Mononuclear cell (primary cell): ENCODE measurements at places on chromosomes 3 and 15. TPM values are rescaled to one million over a fixed set of nuclear protein-coding genes. Genes with fewer than 3 reads are reported as not detected.

The GOLGA6D gene
- total RNA-seq, result not detected

The PAQR5 gene
- total RNA-seq, result under 0.01 TPM

The SLC9C1 gene
- total RNA-seq, result 0.10 TPM

The PLAAT1 gene
- total RNA-seq, result 0.52 TPM

The MAP1A gene
- total RNA-seq, result 2.4 TPM
